ENCODE measurements at places on chromosomes 5 and 9. TPM values are rescaled to one million over a fixed set of nuclear protein-coding genes. Genes with fewer than 3 reads are reported as not detected.

DNA sequence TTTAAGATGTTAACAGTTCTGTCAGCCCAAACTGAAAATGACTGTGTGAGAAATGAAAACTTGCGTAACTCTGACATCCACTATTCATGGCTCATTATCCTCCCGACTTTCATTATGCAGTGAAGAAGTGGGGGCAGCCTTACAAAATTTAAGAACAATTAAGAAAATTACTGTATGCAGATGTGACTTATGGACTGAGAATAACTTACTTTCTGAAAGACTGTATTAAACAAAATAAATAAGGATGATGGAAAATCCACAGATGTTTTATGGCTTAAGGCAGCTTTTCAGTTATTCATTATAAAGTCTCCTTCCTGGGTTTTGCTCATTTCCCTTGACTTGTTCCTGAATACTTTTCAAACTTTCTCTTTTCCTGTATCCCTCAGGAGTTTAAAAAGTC is 55.2 kb downstream of the GRIN3A start:
- DNase-seq, result no peak

Gene FAM153A
- 7.5 TPM for total RNA-seq

DNA sequence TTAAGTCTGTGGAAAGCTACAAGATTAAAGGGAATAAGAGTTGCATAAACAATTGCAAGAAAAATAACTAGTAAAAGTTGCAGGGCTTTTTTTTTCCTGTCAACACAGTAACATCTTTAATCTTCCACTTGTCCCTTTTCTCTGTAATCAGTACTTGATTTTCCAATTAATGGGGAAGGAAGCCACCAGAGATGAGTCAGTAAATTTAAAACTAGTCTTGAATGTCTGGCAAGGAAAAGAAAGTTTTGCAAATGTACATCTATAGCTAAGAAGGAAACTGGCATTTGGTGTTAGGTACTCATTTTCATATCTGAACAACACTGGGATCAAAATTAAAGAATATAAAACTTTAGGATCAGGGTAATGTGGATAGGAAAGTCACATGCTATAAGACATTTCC is 17.1 kb downstream of the DAP start:
- no peak for DNase-seq

GRCh38 chr5:116622375-116623050 is 47.9 kb upstream of the SEMA6A start:
- no peak for DNase-seq

- no peak for DNase-seq
These were observed 201.5 kb upstream of the TUT7 start for GRCh38 chr9:86555661-86556060.

GRCh38 chr5:36153726-36154125 is 1.8 kb downstream of the SKP2 start:
- DNase-seq, result no peak

DNA sequence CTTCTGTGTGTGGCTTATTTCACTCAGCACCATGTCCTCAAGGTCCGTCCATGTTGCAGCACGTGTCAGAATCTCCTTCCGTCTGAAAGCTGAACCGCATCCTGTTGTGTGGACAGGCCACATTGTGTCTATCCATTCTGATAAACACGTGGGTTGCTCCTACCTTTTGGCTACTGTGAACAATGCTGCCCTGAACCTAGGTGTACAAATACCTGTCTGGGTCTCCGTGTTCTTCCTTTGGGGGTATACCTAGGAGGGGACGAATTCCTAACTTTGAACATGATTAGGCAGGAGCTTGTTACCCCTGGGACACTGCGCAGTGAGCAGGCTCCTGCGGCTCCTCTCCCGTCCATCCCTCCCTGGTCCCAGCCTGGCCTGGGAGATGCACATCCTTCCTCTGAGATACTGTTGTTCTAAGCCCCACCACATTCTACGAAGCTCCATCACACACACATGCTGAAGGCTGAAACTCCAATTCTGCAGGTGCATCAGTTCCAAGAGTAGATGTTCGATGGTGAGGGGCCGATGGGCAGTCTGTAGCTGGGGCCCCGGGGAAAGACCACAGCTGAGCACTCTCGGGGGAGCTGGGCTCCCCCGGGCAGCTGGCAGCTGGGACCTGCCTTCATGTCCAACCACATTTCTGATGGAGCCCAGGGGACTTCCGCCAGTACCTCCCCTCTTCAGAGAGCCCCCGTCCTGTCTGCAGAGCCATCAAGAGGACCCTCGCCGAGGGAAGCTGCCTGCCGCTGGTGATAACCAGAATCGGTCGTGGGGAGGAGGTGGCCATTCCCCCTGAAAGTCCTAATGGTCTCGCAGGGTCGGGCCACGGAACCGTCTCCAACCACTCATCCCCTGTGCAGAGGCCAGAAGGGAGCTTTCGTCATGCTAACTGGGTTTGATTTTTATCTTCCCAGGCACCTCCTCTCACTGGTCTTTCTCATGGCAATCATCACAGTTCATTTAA is 120.9 kb downstream of the COL23A1 start:
- DNase-seq, result no peak

Gene TOPORS
- 27.2 TPM for total RNA-seq

Gene CDH9
- not detected for total RNA-seq

Gene ANKS6
- 11.6 TPM for total RNA-seq

- DNase-seq, result no peak
These were observed 1.3 kb downstream of the LRRC26 start for GRCh38 chr9:137168573-137168903.

DNA sequence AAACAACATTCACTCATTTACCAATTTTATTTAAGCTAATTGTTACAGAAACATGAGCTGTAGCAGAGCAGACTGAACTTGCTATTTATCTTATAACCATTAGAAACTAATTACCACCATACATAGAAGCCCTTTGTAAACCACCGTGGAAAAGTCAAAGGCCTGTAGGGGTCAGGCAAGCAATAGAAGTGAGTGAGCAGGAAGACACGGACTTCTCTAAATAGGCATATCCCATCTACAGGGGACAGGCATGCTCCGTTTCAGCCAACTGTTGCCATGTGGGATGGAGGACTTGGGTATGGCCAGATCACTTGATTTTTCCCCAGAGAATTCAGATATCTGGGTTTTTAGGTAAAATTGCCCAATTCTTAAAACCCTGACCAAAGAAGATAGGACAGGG is 44.8 kb downstream of the PRRC1 start:
- no peak for DNase-seq

- no peak for DNase-seq
These were observed 513.4 kb downstream of the CSNK1G3 start for GRCh38 chr5:124025306-124025845.

- DNase-seq, result no peak
These were observed 27.7 kb downstream of the RNF145 start for GRCh38 chr5:159181651-159182050.

DNA sequence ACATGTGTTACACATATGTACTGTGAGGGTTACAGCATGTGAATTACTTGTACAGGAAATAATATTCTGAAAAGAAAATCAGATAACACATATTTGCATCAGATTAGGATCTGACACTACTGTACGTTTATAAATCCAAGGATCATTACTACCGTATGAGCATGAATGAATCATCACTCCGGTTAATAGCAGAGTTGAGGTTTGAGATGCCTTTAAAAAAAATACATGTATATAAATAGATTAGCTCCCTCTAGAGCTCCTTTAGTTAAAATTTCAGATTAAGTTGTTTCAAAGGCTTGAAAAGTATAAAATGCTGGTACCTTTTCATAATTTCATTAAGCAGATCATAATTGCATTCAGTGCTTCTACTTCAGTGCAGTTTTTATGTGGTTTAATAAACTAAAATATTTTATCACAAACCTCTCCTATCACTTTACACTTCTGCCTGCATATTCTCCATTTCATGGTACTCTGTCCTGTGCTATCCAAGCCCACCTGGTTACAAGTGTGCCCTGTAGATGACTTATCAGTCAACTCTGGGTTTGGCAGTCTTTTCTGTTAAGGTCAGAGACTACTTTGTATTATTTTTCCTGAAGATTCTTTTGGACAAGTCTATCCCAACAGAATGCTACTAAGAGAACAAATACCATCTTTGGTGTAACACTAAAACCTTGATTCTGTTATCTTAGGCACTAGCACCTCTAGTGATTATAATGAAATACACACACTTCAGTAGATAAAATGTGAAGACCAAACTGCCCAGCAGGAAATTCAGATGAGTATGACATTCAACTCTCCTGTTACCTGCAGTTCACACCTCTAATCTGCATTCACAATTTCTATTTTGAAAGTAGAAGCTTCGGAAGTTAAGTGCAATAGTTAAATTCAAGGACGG is 48.0 kb upstream of the POU5F2 start:
- no peak for DNase-seq

- DNase-seq, result no peak
These were observed 97.8 kb downstream of the PCDH1 start for GRCh38 chr5:141780240-141780951.

Gene RANBP17
- 19.8 TPM for total RNA-seq

DNA sequence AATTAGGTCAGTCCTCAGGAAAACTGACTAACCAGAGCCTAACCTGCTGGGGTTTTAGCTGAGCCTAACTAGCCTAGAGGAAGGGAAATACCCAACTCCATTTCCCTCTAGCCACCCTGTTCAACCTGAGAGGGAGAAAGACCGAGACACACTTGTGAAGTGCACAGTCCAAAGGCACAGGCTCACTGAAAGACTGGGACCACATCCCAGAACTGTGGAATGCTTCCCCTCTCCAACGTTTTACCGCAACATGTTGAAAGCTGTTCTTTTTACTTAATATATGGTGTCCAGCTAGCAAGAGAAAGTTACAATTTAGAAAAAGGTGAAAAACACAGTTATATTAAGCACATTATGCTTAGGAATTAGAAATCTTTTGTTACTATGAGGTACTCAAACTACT is 76.8 kb upstream of the SIMC1 start:
- no peak for DNase-seq

DNA sequence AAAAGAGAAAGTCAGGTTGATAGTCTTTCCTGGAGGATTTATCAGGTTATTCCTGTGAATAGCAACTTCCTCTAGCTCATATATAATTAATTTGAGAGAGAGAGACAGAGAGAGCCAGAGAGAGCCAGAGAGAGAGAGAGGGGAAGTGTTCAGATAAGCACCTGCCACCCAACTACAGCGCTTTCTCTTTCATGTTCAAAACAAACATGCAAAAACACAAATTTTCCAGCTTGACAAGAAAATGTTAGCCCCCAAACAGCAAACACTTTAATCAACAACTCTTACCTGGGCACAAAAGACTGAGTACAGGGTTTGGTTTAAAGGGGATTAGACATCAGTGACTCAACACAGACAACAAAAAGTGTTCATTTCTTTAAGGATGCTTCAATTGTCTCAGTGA is 61.7 kb upstream of the PLPP6 start:
- no peak for DNase-seq

Gene SERF1B
- total RNA-seq, result 45.8 TPM

GRCh38 chr9:68643901-68644809 is 60.9 kb upstream of the PIP5K1B start:
- DNase-seq, result no peak

Gene CBY3
- not detected for total RNA-seq

GRCh38 chr9:136603216-136603615 is 57.4 kb upstream of the NOTCH1 start:
- DNase-seq, result no peak

DNA sequence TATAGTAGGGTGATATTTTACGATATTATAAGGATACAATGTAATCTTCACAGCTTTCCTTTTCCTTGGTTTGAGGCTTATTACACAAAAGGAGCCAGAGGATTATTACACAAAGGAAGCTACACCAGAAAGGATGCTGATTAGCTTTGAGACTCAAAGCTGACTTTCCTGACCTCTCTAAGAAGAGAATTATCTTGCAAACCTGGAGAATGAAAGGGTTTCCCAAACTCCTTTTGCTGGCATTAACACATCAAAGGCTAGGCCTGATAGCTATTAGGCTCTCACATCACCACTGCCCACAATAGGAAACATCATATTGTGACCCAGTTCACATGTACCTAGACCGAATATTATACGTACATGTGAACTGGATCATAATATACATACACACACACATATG is 34.2 kb upstream of the CHD1 start:
- no peak for DNase-seq

Gene GMCL2
- not detected for total RNA-seq

- DNase-seq, result no peak
These were observed 464.2 kb downstream of the EBF1 start for GRCh38 chr5:158635565-158635964.

Gene FBP2
- total RNA-seq, result 2.0 TPM

DNA sequence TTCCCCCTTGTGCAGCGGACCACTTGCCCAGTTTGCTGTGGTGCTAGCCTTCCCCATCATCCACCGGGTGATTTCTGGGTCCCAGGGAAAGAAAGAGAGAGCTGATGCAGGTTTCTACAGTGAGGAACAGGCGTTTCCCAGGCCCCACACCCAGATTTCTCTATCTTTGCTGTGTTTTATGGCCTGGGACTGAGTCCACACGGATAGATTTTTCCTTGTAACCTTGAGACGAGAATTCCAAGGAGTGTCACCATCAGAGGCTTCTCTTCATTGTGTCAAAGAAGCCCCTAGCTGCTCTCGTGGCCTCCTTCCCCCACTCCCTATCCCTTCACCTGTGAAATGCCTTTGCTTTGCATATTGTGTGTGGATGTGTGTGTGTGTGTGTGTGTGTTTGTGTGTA is 21.2 kb upstream of the FGFR4 start:
- no peak for DNase-seq

Gene LCN15
- 0.40 TPM for total RNA-seq

- DNase-seq, result no peak
These were observed 12.0 kb downstream of the ISL1 start for GRCh38 chr5:51395245-51395644.

Gene S100Z
- 1.7 TPM for total RNA-seq

Gene NCS1
- 19.1 TPM for total RNA-seq

Gene RASEF
- 36.4 TPM for total RNA-seq

- DNase-seq, result no peak
These were observed 17.9 kb upstream of the NRARP start for GRCh38 chr9:137319739-137320551.

GRCh38 chr9:33785914-33786313 is 9.4 kb upstream of the PRSS3 start:
- no peak for DNase-seq

- no peak for DNase-seq
These were observed 277.2 kb upstream of the CDH9 start for GRCh38 chr5:27315363-27316270.

DNA sequence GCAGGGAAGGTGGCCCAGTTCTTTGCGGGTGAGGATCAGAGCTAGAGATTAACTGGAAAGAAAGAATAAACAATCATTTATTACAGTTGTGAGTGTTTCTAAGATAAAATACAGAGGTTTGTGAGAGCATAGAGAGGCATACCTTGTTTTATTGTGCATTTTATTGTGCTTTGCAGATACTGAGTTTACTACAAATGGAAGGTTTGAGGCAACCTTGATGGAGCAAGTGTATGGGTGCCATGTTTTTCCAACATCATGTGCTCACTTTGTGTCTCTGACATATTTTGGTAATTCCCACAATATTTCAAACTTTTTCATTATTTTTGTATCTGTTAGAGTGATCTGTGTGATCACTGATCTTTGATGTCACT is 715 bp upstream of the C5orf34 start:
- no peak for DNase-seq

- DNase-seq, result no peak
These were observed 448.2 kb downstream of the GADD45G start for GRCh38 chr9:90053027-90053426.

Gene EPB41L4A
- 23.0 TPM for total RNA-seq

GRCh38 chr5:35058374-35058788 is 10.6 kb upstream of the AGXT2 start:
- DNase-seq, result no peak

- no peak for DNase-seq
These were observed 3.5 kb upstream of the SLC6A18 start for GRCh38 chr5:1221721-1222120.

- DNase-seq, result no peak
These were observed 237.9 kb upstream of the CD180 start for GRCh38 chr5:67434466-67434865.

GRCh38 chr5:143893638-143894037 is 81.7 kb downstream of the HMHB1 start:
- no peak for DNase-seq

Measured in prostate gland (tissue), 2 donors.